ENCODE measurements at places on chromosomes 7 and 10. TPM values are rescaled to one million over a fixed set of nuclear protein-coding genes. Genes with fewer than 3 reads are reported as not detected.

Gene STOX1
- 0.12 TPM for total RNA-seq

Gene KCNIP2
- total RNA-seq, result 1.7 TPM

Gene DGKI
- total RNA-seq, result 3.5 TPM

Gene CDHR1
- under 0.01 TPM for total RNA-seq

Gene MCU
- total RNA-seq, result 34.5 TPM
